Mammary microvascular endothelial cell (primary cell): ENCODE measurements at places on chromosomes 1 and 21. TPM values are rescaled to one million over a fixed set of nuclear protein-coding genes. Genes with fewer than 3 reads are reported as not detected.

CRNN gene
- total RNA-seq = not detected in 2 replicates

SLC1A7 gene
- total RNA-seq = not detected in 2 replicates

LRIG2 gene
- total RNA-seq = 4.2 and 8.6 TPM in 2 replicates

DCST1 gene
- not detected in 2 replicates for total RNA-seq

MCOLN3 gene
- total RNA-seq = not detected in 2 replicates

DMRTA2 gene
- total RNA-seq = not detected in 2 replicates

TNFSF4 gene
- 21.2 and 31.6 TPM in 2 replicates for total RNA-seq

GPR37L1 gene
- total RNA-seq = not detected in 2 replicates

PTAFR gene
- 0.05 TPM in 1 of 2 replicates, not detected in the other for total RNA-seq

PTPN7 gene
- 0.33 and 1.0 TPM in 2 replicates for total RNA-seq

PCP4L1 gene
- total RNA-seq = not detected in 2 replicates

CLCA1 gene
- not detected in 2 replicates for total RNA-seq

C4BPA gene
- total RNA-seq = not detected in 2 replicates
